Uterus (tissue), 4 donors: ENCODE measurements at places on chromosomes 5 and 9. TPM values are rescaled to one million over a fixed set of nuclear protein-coding genes. Genes with fewer than 3 reads are reported as not detected.

The IFNA2 gene
- total RNA-seq, result not detected

The PCDHB8 gene
- total RNA-seq, result 0.26 TPM

The GNA14 gene
- total RNA-seq, result 11.3 TPM

DNA sequence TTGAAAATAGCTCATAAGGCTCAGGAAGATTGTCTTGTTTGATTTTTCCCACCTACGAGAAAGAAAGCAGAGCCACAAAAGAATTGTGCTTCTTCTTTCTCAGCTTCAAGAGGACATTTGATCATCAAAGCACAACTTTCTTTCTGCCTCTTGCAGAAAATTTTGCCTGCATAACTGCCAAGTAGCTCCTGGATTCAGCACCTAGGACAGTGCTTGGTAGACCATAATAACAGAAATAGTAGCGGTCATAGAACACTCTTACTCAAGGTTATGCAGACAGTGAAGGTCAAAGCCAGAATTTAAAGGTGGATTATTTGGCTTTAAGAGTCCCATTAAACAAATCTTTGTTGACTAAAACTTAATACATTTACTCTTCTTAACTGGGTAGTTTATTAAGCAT lies 594.7 kb upstream of the CCNG1 start:
- DNase-seq, result no peak

DNA sequence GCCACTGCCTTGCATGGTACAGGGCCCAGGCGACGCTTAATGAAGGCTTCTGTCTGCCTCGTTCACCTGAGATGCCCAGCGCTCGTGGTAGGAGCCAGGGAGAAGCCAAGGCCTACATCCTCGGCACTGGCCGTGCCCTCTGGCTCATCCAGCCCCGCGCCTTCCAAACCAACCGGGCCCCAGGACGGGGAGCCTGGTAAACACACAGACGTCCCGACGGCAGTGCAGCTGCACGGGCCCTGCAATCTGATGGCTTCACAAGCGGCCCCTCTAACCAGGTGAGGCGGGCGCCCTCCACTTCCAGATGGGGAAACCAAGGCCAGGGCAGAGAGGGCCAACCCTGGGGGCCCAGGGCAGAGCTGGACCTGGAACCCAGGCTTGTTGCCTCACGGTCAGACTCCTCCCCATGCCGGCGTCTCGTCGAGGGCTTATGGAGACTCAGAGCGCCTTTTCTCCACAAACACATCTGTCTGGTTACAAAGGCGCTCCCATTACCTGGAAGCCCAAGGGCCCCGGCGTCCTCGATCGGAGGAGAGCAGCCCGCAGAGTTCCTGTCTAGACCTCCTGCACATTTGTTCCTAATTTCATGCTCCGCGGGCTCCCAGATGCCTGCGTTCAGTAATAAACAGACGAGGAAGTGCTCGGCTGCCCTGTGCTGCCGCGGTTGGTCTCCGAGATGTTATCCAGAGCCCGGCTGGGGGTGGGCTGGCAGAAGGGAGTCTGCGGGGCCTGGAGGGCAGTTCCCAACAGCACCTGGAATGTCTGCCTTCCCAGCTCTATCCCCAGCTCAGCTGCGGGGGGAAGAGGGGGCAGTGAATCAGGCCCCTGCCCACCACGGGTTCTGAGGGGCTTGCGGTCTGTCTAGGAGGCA lies 23.5 kb downstream of the FAM163B start:
- DNase-seq, result no peak

DNA sequence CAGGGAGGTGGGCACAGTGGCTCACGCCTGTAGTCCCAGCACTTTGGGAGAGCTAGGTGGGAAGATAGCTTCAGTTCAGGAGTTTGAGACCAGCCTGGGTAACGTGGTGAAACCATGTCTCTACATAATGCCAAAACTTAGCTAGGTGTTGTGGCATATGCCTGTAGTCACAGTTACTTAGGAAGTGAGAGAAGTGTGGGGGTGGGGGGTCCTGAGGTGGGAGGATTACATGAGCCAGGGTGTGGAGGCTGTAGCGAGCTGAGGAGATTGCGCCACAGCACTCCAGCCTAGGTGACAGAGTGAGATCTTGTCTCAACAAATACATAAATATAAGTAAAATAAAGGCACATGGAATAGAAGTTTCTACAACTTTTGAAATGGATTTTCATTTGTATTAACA lies 23.1 kb downstream of the VCAN start:
- DNase-seq, result no peak

- no peak for DNase-seq
Observed at GRCh38 chr9:27784847-27785713, 211.8 kb upstream of the C9orf72 start.

- no peak for DNase-seq
Observed at GRCh38 chr5:55993731-55994494, 850 bp downstream of the IL6ST start.

DNA sequence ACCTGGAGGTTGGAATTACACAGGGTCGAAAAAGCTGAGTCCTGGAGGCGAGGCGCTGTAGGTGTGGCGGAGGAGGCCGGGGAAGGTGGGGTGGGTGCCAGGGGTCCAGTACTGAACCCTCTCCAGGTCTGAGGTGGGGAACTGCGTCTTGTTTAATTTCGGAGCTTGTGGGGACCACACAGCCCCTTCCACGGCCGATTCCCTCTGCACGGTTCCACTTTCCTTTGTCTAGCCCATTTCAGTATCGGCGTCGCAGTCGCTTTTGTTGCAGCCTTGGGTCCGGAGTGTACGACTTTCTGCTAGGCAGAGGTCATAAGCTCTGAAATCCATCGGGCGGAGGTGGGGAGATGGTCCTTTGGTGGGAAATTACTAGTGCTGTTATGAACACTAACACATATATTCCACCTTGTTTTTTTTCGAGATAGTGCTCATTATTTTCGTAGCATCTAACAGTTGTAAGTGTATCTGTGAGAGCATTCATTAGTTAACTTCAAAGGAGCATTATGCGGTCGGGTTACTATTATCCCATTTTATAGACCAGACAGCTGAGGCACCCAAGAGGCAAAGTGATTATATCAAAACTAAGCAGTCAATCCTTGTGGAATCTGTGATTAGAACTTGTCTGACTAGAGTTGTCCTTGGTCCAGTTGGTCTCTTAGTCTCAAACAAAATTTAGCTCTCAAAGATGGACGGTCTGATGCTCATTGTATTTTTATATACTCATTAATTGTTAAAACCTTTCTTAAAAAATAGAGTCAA lies 737 bp downstream of the RNF180 start:
- no peak for DNase-seq

DNA sequence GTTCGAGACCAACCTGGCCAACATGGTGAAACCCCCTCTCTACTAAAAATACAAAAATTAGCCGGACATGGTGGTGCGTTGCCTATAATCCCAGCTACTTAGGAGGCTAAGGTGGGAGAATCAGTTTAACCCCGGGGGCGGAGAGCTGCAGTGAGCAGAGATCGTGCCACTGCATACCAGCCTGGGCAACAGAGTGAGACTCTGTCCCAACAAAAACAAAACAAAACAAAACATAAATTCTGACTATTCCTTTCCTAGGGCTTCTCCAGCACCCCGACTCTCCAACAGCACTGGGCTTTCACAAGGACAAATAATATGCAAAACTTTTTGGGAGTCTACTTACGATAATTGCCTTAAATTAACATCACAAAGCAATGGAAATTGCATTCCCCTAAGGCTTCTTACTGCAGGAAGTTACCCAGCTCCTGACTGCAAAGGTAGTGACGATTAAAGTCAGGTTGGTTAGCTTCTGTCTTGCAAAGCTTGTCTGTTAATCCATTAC lies 15.9 kb upstream of the CDKN2AIPNL start:
- DNase-seq, result no peak

- peak; percentile 96 for DNase-seq
Observed at GRCh38 chr9:88651682-88652633, 117.0 kb downstream of the NXNL2 start.

DNA sequence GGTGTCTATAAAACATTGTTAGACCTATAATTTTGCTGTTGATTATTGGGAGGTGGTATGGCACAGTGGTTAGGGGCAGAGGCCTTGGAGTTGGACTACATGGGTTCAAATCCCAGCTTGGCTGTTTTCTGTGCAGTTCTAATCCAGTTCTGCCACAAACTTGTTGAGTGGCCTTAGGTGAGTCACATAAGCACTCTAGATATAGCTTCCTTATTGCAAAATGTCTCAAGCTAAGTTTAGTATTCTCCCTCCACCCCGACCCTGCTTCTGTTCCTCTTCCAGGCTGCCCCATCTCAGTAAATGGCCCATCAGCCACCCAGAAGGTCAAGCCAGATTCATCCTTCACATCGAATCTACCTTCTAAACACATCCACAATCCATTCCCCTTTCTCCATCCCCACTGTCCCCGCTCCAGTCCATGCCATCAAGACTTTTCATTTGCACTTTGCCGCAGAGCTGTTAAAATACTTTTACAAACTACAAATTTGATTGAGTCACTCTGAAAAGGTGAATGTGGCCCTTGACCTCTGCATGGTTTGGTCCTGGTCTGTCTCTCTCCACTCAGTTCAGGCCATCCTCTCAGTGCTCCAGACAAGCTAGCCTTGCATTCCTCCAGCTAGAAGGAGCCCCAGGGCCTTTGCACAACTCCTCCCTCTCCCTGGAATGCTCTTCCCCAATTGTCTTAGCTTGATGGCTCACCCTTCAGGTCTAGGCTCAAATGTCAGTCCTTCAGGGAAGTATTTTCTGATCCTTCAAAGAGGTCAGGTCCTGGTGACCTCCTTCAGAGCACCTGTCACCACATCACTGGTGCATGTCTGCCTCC lies 10.0 kb upstream of the HDHD3 start:
- no peak for DNase-seq

- DNase-seq, result no peak
Observed at GRCh38 chr5:168106008-168106761, 185.3 kb upstream of the WWC1 start.

GRCh38 chr5:146254223-146254622 lies 50.8 kb downstream of the RBM27 start:
- no peak for DNase-seq
